ENCODE measurements at places on chromosomes 3 and 15.

- no peak for DNase-seq
Measured at GRCh38 chr15:28246605-28247004, 75.4 kb downstream of the HERC2 start.

DNA sequence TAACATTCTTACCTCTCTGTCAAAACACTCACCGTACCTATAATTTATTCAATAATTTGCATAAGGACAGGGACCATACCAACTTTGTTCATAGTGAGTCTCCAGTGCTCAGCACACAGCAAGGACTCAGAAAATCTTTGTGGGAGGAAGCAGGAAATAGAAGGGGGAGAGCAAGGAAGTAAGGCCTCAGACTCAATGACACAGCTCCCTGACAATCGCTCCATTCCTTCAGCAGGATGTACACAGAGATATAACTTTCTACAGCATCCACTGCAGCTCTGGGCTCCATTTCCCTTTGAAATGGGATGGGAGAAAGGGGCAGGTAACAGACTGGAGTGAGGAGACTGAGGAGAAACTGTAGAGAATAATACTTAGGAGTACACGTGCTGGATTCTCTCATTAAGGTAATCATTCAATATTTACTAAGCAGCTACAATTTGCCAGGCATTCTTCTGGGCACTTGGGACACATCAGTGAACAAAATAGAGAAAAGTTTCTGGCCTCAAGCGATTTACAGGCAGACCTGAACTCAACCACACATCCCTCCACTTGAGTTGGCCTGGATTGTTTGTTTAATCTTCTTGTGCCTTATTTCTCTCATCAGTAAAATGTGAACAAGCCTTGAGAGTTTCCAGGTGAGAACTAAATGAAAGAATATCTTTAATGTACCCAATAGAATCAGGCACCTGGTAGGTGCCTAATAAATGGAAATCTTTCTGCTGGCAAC lies 330.3 kb upstream of the THBS1 start:
- DNase-seq = no peak

- DNase-seq = no peak
Measured at GRCh38 chr15:33074942-33075341, 119.6 kb downstream of the FMN1 start.

DNA sequence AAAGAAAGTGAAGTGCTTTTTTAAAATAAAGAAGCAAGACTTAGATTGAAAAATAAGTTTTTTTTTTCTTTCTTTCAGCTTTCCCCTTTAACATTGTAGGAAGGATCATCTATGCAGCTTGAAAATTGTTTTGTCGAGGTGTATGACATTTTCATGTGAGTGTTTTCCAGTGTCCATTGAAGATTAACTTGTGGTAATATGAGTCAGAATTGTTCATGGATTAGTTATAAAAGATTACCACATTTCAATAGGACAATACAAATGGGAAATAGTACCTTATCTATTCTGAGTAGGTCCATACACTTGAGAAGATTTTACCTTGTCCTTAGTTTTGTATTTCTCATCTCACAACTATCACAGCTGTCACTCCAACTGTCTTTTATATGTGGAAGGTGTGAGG lies 1234.7 kb downstream of the NSUN3 start:
- no peak for DNase-seq

DNA sequence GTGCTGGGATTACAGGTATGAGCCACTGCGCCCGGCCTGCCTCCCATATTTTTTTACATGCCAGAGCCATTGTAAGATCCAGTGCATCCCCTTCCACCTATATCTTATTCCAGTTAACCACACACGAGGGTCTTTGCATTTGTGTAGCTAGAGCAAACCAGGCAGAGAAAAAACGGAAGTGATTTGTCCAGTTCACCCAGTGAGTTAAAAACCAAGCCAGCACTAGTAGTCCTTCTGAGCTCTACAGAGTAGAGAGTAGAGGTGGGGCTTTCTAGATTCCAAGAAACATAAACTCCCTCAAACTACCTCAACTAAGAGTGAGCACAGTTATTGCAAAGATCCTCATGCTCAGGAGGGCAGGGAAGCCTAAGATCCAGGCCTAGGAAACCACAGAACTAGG lies 34.7 kb downstream of the TMEM158 start:
- no peak for DNase-seq

GRCh38 chr3:134066651-134067530 lies 37.2 kb upstream of the SLCO2A1 start:
- no peak for DNase-seq

GRCh38 chr3:52529376-52530333 lies 4.0 kb downstream of the NT5DC2 start:
- DNase-seq = no peak

GRCh38 chr3:182608832-182609231 lies 184.5 kb upstream of the ATP11B start:
- no peak for DNase-seq

- DNase-seq = no peak
Measured at GRCh38 chr3:11602886-11603527, 40.7 kb downstream of the VGLL4 start.
